ENCODE measurements at places on chromosomes 11 and 22.

GRCh38 chr22:39254789-39255298 lies 10.1 kb upstream of the PDGFB start:
- DNase-seq: peak; percentile 52

DNA sequence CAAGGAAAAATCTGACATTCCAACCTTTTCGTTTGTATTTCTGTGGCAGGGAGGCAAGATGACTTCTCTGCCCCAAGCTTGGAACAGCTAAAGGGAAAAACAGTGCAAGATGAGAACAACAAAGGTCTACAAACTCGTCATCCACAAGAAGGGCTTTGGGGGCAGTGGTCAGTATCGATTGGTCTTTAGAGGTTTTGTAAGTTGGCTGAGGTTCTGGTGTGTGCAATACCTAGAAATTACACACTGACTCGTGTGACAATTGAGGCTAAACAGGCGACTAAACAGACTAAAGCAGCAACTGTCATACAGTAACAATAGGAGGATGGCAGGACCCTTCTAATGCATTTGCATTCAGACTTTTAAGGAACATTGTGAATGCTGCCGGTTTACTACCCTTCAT lies 994 bp downstream of the DEPDC5 start:
- no peak for DNase-seq

GRCh38 chr11:46393231-46393616 lies 1.6 kb upstream of the CHRM4 start:
- DNase-seq: no peak

- no peak for DNase-seq
These were observed 839.2 kb downstream of the TBC1D22A start for GRCh38 chr22:47601666-47602065.

GRCh38 chr11:76614471-76615179 lies 55.9 kb downstream of the LRRC32 start:
- no peak for DNase-seq

DNA sequence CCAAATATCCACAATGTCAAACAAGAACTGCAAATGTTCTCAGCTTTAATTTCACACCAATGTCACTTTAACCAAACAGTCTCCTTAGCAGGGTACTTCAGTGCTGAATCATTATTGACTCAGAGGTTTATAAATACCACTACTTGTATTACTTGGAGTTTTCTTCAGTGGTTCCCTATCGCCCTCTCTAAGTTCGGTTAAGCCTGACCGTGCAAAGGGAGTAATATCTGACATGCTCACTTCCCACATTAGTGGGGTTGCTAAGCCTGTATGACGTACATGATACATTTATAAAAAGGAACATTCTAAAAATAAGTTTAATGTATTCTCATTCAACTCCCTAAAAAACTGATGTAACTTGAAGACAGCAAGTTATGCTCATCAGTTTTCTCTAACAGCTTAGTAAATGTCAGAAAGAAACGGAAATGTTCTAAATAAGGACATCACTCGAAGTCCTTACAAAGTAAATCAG lies 93.1 kb upstream of the ZC3H12C start:
- peak; percentile 93 for DNase-seq

- peak; percentile 50 for DNase-seq
These were observed 117.5 kb downstream of the SNX19 start for GRCh38 chr11:130798801-130799200.

DNA sequence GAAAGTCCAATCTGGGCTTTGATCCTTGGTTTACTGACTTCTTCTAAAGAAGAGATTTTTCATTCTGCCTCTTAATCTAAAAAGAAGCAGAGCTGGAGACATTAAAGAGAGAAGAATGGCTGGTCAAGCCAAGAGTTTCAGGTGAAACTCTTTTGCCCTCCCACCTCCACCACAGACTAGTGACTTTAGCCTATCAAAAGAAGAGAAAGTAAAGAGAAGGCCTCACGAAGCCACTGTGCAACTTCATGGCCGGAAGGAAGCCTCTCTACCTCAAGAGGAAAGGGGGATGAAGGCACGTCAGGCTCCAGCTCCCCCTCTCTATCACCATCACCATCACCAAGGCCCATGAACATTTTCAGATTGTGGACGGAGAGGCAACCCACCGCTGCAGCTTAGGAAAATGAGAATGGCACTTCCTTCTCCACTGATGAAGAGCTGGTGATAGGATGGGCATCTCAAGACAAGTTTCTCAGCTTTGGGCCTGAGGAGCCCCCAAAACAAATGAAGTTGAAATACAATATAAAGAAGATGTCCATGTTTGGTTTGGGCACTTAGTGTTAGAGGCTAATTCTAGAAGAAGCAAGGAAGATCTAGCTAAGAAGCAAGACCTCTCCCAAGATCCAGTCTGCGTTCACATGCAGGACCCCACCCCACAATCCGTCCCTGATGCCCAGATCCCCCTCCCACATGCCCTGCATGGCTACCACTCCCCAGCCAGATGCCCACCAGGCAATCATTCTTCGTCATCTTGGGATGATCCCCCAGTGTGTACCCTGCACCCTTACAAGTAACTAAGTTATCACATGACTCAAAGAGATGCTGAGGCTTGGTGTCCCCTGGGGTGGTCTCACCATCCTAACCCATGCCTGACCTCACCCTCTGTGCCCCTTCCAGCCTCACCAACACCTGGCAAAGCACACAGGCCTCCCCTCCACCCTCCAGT lies 52.6 kb downstream of the IGSF9B start:
- no peak for DNase-seq

DNA sequence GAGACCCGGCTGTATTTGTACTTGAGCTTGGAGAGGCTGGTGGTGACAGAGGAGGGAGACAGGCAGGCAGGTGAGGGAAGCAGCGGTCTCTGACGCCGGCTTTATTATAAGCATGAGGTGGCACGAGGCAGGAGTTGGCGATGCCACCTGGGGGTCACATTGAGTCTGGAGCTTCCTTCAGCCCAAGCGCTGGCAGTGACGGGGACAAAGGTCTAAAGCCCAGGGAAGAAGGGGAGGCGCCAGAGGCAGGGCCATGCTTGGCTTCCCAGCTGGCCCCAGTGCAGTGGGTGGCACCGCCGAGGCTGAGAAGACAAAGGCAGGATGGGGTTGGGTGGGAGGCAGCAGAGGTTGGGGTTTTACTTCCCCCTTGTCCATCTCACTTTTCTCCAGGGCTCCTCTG lies 4.5 kb downstream of the FXYD2 start:
- no peak for DNase-seq

- DNase-seq: peak; percentile 28
These were observed 697 bp downstream of the RNF169 start for GRCh38 chr11:74749127-74749964.

DNA sequence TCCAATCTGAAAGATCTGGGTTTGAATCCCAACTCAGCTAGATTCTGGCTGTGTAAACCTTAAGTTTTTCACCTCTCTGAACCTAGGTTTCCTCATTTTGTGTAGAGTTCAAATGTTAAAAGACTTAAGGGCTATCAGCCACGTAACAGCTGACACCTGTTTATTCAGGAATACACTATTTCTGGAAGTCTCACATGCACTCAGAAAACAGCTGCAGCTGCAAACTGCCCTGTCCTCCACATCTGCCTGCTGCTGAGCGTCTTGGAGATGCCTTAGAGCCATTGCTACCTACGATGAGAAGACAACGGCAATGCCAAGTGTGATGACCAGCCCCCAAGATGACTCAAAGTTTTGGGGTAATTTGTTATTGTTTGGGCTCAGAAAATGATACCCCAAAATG lies 6.7 kb upstream of the TRIM44 start:
- DNase-seq: no peak

DNA sequence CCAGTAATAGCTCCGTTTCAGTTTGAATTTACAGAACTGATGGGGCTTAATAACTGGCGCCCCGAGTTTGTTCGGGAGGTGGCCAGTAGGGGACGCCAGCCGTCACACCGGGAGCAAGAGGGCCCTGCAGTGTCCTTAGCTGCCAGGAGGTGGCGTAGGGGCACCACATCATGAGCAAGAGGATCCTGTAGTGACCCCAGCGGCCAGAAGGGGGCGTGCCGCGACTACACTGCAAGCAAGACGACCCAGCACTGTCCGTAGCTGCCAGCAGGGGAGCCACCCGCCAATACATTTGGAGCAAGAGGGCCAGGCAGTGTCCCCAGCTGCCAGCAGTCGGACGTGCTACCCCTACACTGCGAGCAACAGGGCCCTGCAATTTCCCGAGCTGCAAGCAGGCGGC lies 663.7 kb upstream of the B3GAT1 start:
- DNase-seq: no peak

DNA sequence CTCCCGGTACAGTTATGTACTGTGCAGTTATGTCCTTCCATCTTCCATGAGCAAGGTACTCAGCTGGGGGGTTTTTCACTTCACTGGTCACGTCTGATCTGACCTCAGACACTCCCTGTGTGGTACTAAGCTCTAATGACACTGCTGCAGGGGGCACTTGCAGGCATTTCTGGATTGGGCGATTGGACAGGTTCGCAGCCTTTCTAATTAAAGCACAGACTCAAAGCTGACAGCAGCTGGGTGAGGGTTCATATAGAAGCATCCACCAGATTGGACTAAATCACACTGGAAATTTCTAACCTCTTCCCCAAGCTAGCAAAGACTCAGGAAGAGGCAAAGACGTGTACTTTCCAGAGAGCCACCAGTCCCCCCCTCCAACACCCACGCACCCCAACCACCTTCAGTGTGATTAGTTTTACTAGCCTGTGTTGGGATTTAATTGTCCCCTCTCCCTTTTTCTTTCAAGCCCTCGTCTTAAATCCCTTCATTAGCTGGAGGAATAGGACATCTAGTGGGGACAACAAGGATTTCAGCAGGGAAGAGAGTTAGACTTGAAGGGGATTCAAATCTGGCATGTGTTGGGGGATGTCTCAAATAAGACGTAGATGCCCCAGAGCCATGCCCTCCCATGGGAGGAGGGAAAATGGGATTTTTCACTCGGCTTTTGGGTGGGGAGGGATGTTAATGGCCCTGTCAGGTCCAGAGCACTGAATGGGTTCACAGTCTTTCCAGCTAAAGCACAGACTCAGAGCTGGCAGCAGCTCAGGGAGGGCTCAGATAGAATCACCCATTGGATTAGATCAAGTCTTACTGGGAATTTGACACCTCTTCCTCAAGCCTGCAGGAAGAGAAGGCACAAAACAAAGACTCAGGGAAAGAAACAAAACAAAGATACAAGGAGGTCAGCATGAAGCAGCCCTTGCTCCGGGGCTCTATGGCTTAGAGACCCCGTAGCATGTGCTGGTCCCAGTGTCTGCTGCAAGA lies 10.9 kb downstream of the INS start:
- DNase-seq: peak; percentile 37

- DNase-seq: peak; percentile 33
These were observed 11.5 kb upstream of the FADD start for GRCh38 chr11:70191495-70192140.

DNA sequence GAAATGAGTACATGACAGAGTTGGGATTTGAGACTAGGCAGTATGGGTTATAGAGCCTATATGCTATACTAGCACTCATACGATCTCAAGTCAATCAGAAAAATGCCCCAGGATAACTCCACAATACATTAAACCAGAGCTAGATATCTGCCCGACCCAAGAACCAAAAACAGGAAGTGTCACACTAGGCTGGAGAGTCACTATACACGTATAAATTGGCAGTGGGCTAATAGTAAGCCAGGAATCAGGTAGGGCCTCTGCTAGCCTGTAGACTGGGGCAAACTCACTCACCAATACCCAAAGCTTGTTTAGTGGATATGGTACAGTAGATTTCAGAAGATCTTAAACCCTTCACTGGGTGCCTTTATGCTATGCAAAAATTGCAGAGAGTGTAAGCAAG lies 16.2 kb upstream of the EIF4G2 start:
- no peak for DNase-seq

DNA sequence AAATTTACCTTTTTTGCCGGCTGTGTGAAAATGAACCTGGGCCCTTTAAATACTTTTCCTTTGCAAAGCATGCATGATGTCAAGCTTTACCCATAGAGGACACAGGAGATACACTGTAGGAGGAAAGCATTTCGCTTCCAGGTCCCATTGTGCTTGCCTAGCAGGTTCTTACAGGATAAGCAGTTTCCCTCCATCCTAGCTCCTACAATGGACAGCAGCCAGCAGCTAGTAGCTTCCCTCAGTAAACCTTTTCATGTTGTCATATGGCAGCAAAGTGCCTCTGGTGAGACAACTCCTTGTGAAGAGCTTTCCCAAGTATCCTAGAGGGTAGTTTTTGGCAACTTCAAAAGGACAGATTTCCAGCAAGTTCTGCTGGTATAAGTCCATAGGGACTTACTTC lies 78.4 kb downstream of the RBFOX2 start:
- no peak for DNase-seq

- DNase-seq: no peak
These were observed 31.7 kb upstream of the ABCC8 start for GRCh38 chr11:17508306-17508705.

DNA sequence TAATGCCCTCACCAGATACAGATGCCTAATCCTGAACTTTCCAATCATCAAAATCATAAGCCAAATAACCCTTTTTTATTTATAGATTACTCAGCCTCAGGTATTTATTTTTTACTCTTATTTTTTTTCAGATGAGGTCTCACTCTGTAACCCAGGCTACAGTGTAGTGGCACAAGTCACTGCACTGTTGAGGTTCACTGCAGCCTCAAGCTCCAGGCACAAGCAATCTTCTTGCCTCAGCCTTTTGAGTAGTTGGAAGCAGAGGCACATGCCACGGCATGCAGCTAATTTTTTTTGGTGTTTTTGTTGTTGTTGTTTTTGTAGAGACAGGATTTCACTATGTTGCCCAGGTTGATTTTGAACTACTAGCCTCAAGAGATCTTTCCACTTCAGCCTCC lies 49.5 kb downstream of the TTC28 start:
- DNase-seq: no peak

DNA sequence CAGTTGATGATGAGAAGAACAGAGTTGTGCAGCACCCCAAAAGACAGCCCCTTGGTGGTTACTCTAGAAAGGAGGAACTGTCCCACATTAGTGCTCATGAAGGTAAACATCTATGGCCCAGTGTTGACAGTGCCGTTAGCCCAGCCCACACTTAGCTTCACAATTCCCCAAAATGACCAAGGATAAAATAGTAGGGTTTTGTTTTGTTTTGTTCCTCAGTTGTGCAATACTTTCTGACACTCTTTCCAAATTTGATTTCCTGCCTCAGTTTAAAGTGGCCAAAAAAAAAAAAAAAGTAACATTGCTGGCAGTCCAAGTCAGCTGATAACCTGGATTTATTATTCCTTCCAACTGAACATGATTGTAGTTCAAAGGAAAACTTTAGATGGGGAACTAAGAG lies 269.4 kb downstream of the TMEM135 start:
- DNase-seq: no peak

GRCh38 chr11:31824879-31825837 lies 14.0 kb upstream of the PAX6 start:
- no peak for DNase-seq

GRCh38 chr11:36088266-36088972 lies 144.6 kb downstream of the LDLRAD3 start:
- peak; percentile 69 for DNase-seq

GRCh38 chr22:39984006-39984405 lies 10.7 kb upstream of the FAM83F start:
- no peak for DNase-seq
